Body of pancreas (tissue), 4 donors: ENCODE measurements at places on chromosomes 3 and 15.

DNA sequence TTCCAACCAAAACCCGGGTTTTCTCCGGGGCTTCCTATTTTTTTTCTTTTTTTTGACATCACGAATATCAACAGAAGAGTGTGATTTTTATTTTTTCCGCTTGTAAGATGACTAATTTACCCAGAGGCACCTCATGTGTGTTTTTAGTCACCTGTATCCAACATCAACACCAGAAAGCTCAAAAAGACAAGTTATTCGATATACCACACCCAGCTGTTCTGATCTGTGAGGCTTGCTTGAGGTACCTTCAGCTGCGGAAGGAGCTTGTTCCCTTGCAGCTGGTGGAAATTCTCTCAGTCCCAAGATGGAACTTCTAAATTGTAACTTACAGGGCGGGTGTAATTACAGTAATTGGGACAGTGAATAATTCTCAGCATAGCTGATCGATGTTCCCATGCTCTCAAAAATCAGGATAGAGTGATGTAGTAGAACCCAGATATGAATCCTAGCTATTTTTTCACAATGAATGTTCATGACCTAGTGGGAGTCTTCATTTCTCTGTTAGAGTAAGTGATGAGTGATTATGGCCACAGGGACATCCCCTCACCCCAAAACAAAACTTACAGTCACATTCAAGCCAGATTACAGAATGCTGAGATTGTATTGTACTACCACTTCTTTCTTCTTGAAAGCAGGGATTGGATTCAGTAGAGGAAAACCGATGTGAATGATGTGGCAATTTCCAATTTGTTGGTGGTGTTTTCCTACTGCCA lies 232.1 kb downstream of the AGBL1 start:
- no peak for DNase-seq

DNA sequence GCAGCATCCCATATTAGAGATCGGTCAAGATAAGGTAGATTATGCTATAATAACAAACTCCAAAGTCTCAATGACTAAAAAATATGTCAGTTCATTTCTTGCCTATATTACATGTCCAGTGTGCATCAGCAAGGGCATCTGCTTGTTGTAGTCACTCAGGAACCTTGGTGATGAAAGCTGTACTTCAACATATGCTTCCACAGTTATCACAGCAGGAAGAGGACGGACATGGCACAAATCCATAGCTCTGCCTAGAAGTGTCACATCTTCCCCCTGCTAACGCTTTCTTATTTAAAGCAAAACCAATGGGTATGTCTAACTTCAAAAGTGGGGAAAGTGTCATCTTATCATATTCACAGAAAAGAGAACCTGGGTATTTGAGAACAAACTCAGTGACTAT lies 20.0 kb upstream of the PIAS1 start:
- no peak for DNase-seq

DNA sequence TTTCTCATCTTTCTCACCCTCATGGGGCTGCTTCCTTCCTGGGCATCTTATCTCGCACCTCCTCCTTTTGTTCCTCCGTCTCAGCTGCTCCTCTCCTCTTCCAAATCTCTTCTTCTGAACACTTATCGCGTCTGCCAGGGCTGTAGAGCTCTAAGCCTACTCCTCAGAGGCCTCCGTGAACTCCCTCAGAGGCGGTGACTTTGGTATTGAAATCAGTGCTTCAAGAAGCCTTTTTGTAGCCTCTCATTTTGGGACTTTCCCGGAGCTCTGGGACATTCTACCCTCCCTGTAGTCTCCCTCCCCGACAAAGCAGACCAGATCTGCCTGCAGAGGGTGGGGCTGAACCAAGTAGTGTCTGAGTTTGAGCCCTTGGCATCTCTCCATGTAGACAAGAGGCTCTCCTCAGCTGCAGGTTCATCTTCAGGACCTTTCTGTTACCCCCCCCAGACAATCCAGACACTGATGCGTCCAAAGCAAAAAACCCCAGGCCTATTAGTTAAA lies 17.5 kb upstream of the CPNE9 start:
- no peak for DNase-seq

- no peak for DNase-seq
These were observed 7.6 kb upstream of the TMEM44 start for GRCh38 chr3:194640829-194641228.

GRCh38 chr15:62104846-62105245 lies 38.1 kb downstream of the C2CD4A start:
- DNase-seq: no peak

DNA sequence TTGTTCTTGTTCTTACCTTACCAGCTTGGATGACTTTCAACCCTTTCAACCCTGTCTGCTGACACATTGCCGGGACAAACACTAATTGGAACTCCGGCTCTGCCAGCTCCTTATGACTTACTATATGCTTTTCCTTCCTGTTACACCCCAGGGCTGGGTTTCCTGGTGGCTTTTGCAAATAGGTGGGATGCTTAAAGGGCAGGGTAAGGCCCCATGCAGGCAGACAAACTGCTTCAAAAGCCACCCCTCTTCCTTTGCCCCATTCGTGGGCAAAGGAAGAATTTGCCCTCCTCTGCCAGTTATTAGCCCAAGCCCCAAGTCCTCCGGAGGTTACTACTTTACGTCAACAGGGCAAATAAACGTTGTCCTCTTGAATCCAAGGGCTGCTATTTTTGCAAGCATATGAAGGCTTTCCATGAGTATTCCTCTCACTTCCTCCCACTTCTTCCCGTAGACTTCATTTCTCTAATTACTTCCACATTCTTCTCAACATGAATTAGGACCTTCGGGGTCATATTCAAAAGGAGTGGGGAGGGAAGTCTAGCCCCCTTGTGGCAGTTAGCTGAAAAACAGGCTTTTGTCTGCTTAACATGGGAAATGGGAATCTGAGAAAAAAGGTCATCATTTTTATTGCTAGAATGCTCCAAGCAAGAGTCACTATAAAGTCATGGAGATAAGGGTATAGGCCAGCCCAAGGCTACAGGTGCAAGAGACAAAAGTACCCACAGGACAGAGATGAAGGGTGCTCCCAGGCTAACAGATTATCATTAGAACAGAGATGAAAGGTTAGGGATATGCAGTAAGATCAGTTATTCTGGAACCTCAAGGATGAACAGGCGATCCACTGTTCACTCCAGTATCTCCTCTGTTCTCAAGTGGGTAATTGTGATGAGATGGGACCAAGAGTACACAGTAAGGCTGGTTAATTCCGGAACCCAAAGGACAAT lies 56.3 kb upstream of the FSTL1 start:
- peak; percentile 54 for DNase-seq

- peak; percentile 35 for DNase-seq
These were observed 60.2 kb downstream of the MAP3K13 start for GRCh38 chr3:185423178-185423577.

DNA sequence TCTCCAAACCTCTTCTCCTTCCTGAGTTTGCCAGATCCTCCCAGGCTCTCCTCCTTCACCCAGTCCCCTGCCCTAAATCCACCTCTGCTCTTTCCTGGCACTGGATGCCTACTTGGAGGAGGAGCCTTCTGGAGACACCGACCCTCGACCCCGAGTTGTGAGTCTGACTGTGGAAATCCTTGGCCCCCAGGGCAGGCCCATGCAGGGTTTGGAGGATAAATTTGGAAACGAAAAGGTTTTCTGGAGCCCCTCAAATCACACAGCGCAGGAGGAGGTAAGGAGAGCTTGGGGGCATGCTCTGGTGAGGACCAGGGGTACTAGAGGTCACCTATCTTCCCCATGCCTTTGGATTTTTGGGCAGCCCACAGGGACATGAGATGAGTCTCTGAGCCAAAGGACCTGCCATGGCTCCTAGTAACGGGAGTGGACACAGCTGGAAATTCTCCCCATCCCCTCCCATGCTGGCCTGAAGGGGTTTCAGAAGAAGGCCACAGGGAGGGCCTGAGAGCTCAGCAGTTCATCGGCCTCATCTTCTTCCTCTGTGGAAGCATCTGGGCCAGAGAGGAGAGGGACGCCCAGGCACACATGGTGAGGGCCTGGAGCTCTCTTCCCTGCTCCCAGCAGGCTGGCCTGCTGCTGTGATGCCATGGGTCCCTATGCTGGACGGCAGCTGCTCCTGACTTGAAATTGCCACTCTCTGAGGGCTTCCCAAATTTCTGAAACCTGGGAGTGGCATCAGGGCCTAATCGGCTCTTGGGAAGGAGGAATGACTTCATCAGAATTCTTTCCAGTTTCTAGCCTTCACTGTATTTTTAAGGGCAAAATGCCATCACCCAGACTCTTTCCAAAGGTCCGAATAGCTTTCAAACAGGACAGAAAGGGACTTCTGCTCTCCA lies 68.6 kb upstream of the ITGA11 start:
- DNase-seq: no peak

DNA sequence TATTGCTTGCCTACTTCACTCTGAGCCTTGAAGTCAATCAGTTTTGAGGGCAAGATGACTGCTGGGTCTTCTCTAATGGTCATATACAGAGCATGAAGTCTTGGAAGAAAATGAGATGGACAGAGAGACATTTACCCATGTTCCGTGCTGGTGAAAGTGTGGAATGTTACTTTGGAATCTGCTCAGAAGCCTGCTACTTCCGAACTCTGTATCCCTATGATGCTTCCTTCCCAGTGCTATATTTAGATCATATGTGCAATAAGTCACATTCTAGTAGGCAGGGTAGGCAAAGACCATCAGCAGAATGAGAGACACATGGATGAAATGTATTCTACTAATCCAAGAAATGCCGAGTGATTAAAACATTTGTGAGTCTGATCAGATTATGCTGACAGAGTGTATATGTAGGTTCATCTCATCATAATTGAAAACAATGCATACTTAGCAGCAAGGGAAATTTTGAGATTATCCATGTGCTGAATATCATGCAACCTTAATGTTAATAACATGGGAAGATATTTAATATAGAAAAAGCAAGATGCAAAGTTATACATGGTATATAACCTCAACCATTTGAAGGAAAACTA lies 60.5 kb downstream of the RAB7A start:
- DNase-seq: no peak

- no peak for DNase-seq
These were observed 89.3 kb upstream of the BHLHE40 start for GRCh38 chr3:4889896-4890295.

GRCh38 chr15:65344214-65344913 lies 33.4 kb downstream of the IGDCC3 start:
- no peak for DNase-seq

- DNase-seq: no peak
These were observed 575.4 kb upstream of the GOLIM4 start for GRCh38 chr3:168671091-168671490.

DNA sequence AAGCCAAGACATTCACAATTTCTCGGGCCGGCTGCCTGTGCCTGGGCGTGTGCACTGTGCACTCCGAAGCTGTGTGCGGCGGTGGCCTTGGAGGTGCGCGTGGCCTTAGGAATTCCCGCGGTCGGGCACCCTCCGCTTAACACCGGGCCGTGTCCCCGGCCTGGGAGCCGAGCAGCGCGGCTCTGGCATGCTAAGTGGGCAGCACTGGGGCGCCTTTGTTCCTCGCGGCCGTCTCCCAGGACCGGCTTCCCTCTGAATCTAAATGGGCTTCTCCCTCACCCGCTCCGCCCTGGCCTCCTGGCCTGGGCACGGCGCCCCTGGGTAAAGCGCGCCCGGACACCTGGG lies 498 bp upstream of the ARNT2 start:
- peak; percentile 37 for DNase-seq

DNA sequence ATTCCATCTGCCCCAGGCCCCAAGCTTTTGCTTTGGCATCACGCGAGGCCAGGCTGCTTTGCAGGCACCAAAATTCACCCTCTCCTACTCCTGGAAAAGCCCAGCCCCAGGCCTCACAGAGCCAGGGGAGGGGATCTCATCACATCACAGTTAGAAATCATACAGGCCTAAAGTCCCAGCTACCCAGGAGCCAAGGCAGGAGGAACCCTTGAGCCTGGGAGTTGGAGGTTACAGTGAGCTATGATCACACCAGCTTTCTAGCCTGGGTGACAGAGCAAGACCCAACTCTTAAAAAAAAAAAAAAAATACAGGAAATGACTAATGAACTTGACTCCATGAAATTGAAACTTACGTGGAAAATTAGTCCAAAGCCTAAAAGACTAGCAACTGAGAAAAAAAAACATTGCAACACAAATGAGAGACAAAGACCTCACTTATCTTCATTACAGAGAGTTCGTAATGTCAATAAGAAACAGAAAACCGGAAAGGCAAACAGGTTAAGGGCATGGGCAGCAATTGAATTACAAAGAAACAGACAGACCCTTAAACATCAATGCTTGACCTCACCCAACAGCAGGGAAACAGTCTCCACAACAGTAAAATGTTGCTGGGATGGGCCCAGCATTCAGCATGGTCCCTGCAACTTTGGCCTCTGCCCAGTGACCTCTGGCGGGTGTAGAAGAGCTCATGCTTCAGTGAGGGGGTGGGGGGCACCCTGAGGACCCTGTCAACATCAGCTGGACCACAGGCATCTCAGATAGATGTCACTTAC lies 151.5 kb downstream of the LRRK1 start:
- DNase-seq: no peak

GRCh38 chr3:112519424-112520001 lies 20.2 kb upstream of the BTLA start:
- no peak for DNase-seq

DNA sequence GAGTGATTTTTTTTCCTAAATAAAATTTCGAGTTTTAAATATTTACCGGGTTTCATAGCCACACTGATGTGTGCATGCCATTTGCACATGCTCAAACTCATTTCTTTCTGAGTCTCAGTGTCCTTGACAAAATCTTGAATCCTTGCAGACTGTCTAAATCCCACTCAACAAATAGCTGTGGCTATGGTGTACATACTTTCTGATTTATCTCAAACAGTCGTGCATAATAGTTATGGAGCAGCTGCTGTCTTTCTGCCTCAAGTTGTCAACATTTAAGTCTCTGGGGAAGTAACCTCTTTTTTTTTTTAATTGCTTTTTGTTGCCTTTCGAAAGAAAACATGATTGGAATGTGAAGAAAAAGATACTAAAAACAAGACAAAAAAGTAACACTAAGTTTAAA lies 52.8 kb upstream of the UTS2B start:
- no peak for DNase-seq

- DNase-seq: no peak
These were observed 135.4 kb downstream of the SNRPN start for GRCh38 chr15:25090073-25090733.

- no peak for DNase-seq
These were observed 3.0 kb upstream of the SHC4 start for GRCh38 chr15:48966595-48967301.

- DNase-seq: peak; percentile 14
These were observed 45.9 kb upstream of the THUMPD3 start for GRCh38 chr3:9316881-9317361.

DNA sequence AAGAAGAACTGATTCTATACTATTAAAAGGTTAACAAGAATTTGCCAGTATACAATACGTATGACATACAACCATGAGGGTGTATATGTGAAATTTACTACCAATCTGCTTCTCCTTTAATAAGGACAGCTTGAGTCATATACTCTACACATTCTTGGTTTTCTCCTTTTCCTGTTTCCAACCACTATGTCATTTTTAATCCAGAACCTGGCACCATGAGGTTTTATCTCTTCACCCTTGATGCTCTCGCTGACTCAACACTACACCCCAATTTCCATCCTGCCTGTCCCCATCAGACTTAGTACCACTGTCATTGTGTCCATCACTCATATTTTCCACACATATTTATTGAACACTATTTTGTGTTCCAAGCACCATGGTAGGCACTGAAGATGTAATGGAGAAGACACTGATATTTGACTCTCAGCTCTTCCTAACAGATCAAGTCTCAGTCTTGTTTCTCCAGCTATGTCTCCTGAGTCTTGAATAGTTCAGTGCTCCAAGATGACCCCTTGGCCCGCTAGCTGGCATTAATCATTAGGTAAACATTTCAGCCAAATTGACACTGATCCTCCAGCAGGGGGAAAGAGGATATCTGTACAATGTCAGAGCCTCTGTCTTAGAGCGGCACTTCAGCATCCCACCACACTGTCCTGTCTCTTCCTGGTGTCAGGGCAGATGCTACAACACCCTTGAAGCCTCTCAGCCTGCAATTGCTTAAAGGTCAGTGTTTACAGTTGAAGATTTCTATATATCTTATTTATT lies 11.2 kb upstream of the COL8A1 start:
- DNase-seq: no peak
